ENCODE measurements at places on chromosomes 6 and 20.

DNA sequence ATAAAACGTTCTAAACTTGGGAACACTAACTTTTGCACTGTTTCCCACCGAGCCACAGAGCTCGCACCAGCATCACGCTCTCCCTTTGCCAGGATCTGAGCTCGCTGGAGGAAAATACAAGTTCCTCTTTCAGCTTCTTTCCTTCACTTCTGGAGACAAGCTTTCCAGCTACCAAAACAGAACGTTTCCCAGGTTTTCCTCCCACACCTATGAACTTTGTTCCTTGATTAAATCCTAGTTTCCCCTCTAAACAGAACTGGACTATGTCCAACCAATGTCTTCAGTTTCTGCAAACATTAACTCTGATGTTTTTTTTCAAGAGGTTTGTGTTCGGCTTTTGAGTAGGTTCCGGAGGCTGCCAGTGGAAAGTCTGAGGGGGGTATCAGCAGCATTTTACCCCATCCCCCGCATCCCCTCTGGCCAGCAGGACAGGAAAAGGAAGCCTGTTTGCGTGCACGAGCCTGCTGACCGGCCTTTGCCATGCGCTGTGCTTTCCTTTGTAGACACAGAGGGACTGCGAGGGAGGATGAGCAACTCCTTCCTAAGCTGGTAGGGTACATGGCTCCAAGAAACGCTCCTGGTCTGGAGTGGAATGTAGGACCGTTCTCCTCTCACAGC is 135.5 kb downstream of the LY86 start:
- DNase-seq: no peak

DNA sequence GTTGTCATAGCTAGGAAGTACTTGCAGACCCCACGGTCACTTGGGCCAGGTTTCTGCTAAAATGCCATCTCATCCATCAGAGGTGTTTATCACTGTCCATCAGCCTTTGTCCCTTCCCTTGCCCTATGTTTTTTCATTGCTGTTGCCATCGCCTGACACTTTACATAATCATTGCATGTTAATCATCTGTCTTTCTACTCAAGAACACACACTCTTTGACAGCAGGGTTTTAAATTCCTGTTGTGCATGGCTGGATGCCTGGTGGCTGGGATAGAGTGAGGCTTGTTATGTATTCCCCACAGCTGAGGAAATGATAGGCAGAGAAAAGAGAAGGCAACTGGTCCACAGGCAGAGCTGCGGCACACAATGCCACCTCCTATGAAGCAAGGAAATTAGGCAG is 11.7 kb upstream of the C6orf118 start:
- DNase-seq: no peak

- no peak for DNase-seq
Observed at GRCh38 chr6:125210667-125211066, 57.1 kb downstream of the TPD52L1 start.

- no peak for DNase-seq
Observed at GRCh38 chr20:20859510-20859909, 147.1 kb upstream of the RALGAPA2 start.

DNA sequence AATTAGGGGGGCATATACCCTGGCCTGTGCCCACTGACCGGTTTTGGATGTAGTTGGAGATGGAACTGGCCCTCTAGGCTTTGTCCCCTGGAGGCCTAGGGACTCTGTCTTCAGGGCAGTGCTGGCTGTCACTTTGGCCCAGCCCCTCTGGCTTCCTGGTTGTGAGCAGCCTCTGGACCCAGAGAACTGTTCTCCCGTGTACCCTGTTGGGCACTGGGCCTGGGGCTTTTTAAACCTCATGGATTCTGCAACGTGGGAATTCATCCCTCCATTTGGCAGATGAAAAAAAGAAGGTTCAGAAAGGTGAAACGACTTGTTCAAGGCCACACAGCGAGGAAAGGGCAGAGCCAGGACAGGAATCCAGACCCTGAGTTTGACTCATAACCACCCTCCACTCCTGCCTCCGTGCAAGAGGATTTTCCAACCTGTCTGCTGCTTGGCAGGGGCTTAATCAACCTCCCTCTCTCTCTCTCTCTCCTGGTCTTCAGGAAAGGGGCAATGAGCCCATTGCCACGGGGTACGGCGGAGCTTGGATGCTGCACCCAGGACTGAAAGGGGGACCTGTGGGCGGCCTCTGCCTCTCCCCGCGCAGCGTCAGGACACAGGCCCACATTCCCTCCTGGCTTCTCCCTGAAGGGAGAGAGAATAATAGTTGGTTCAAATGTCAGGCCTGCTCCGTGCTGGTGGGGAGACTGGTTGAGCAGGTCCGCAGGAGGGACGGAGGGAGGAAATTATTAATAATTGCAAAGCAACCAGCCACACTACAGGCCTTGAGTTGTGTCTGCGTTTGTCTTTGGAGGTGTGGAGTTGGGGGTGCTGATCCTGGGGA is 56.0 kb downstream of the CEBPB start:
- no peak for DNase-seq

DNA sequence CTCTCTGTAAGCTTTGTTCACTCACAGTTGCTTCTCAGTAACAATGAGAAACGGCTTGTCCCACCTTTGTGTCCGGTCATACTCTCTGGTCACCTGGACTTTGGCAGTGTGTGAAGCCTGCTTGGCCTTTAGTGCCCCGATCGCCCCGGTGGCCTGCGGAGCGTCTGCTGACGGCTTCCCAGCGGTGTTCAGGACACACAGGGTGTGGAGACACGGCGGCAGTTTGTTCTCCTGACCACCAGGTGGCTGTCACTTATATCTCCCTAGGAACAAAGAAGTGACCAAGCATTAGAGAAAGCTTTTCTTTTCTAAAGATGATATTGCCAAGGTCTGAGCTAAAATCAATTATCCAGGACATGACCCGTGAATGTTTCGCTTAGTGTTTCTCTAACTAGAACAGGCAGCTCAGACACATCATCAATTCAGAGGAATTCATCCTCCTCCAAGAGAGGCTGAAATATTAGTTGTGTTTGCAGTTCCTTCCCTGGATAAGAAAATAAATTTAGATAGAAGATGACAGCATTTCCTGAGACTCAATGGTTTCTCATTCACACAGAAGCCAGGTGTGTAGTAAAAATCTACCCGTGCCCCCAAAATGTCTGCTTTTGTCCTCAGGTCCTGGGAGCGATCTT is 167.4 kb upstream of the THBS2 start:
- DNase-seq: no peak

GRCh38 chr6:139539852-139540251 is 165.4 kb upstream of the CITED2 start:
- DNase-seq: no peak

- no peak for DNase-seq
Observed at GRCh38 chr6:110509617-110510241, 33.3 kb upstream of the SLC22A16 start.

GRCh38 chr6:20732896-20733295 is 198.6 kb downstream of the CDKAL1 start:
- no peak for DNase-seq

- no peak for DNase-seq
Observed at GRCh38 chr6:146301764-146302163, 241.9 kb upstream of the RAB32 start.

GRCh38 chr6:12221856-12222255 is 68.3 kb upstream of the EDN1 start:
- DNase-seq: no peak

- no peak for DNase-seq
Observed at GRCh38 chr20:59944726-59945125, 4.5 kb downstream of the FAM217B start.

GRCh38 chr6:135505648-135506047 is 8.1 kb upstream of the AHI1 start:
- DNase-seq: no peak

DNA sequence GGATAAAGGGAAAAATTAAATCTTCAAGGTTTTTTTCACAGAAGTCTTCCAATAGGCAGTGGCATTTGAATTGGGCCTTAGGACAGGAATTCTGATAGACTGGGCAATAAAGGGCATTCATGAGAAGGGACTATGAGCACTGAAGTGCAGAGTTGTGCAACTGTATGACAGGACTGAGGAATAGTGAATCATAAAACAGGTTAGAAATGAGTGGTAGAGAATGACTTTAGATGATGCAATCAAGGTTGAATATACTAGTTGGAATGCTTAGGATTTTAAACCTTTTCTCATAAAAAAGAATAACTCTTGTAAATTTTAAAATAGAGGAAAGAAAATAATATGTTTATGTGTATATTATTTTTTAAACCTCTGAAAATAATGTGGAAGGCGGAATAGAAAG is 944.7 kb downstream of the PHF3 start:
- DNase-seq: no peak

GRCh38 chr20:62754122-62754990 is 41.9 kb upstream of the MRGBP start:
- no peak for DNase-seq

- no peak for DNase-seq
Observed at GRCh38 chr6:112667427-112667826, 320.3 kb downstream of the RFPL4B start.

- DNase-seq: no peak
Observed at GRCh38 chr6:139161817-139162284, 27.0 kb downstream of the HECA start.

- DNase-seq: no peak
Observed at GRCh38 chr6:126657561-126658175, 317.8 kb downstream of the CENPW start.

DNA sequence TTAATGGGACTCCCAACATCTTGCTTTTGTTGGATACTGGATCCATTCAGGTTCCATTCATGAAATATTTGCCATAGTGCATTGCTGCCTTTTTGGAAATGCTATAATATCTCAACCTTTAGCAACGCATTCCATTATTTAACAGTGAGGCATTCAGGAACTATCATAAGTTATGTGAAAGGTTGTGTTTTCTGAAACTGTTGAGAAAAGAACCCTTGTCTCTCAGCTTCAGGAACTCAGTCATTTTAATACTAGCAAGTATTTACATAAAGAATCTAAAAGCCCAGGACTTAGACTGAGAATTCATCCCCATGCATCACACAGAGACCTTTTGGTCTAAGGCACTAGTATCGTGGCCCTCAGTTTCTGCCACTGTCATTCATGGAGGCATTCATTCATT is 24.9 kb upstream of the SASH1 start:
- DNase-seq: no peak

- DNase-seq: no peak
Observed at GRCh38 chr6:53257533-53257932, 91.2 kb downstream of the ELOVL5 start.

GRCh38 chr6:15708231-15708630 is 45.4 kb upstream of the DTNBP1 start:
- no peak for DNase-seq

DNA sequence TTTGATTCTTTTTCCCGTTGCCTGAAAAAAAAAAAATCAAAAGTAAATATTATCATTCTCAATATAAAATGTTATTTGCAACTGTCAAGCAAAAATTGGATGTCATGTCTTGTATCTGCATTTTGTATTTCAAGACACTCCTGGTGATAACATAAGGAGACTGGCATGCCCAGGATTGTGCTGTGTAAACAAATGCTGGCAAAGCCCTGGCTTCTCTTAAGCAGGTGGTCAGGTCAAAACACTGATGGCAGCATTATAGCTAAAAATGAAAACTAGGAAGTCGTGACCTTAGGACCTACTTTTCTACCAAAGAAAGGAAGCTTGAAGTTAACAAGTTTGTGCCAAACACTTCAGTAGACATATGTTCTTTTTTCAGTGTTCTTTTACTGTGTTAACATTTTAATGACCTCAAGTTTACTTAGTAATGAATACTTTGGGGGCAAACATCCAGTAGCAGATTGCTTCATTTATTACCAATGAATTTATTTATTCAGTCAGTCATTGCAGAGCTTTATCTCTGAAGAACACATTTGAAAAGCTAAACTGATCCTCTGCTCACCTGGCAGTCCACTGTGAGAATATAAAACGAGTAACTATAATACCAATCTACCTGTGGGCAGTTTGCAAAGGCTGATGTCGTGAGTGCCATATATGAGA is 243.1 kb upstream of the FLRT3 start:
- DNase-seq: no peak

GRCh38 chr6:118171852-118172251 is 264.8 kb downstream of the SLC35F1 start:
- no peak for DNase-seq

GRCh38 chr6:163759542-163759941 is 345.0 kb downstream of the QKI start:
- DNase-seq: no peak

GRCh38 chr6:89037141-89037900 is 43.2 kb upstream of the PNRC1 start:
- DNase-seq: no peak

DNA sequence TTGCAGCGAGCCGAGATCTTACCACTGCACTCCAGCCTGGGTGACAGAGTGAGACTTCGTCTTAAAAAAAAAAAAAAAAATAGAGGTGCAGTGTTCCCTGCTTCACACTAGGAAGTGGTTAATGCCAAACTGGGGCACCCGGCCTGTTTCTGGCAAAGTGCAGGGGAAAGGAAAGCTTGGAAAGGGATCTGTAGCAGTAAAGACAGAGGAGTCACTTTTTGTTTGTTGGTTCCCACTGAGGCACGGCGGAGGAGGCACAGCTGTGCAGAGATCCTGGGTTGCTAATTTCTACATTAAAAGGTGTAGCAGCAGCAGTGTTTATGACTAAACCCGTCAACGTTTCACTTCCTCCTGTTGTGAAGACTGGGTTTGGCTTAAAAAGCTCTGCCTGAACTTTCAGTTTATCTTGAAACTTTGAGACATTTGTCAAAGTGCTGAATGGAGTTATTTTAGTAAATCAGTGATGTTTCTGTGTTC is 125.6 kb downstream of the CARMIL1 start:
- no peak for DNase-seq

GRCh38 chr20:50691573-50692551 is 520 bp upstream of the RIPOR3 start:
- DNase-seq: no peak

GRCh38 chr6:32969685-32970412 is 1.5 kb downstream of the BRD2 start:
- peak; percentile 62 for DNase-seq

DNA sequence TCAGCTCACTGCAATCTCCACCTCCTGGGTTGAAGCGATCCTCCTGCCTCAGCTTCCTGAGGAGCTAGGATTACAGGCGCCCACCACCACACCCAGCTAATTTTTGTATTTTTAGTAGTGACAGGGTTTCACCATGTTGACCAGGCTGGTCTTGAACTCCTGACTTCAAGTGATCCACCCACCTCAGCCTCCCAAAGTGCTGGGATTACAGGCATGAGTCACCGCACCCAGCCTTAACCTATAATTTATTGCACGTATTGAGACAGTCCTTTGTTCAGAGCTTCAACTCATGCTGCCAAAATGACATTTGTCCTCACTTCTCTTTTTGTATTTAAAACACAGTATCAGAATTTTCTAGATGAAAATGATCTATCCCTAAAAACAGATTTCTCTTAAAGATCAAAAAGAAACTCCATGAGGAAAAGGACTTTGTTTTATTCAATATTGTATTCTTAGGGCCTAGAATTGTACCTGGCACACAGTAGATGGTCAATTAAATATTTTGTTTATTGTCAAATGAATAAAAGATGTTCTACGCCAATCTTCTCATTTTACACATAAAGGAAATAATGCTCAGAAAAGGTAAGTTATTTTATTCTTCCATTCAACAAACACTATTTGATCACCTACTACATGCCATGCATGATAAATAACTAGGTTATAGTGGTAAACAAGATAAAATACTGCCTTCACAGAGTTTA is 10.8 kb downstream of the SERAC1 start:
- DNase-seq: no peak

- no peak for DNase-seq
Observed at GRCh38 chr20:5216663-5217062, 89.9 kb downstream of the CDS2 start.

All from omental fat pad (tissue), 4 donors.